NCI-H146 (cell line): ENCODE measurements at places on chromosomes 7 and 10.

DNA sequence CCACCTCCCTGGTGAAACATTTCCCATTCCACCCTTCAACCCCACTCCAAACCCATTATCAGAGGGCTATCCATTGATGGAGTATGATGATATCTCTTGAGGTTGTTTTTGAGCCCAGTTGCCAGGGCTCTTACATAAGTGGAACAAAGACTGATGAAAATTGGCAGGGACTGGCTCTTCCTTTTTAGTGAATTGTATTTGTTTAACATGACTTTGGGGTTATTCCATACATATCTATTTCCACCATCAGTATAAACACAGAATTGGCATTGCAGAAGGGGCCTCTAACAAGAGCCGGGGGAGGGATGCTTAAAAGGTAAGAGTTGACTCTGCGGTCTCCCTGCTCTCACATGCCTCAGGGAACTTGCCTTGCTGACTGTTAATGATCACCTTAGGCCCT is 28.9 kb downstream of the FZD1 start:
- DNase-seq: no peak

DNA sequence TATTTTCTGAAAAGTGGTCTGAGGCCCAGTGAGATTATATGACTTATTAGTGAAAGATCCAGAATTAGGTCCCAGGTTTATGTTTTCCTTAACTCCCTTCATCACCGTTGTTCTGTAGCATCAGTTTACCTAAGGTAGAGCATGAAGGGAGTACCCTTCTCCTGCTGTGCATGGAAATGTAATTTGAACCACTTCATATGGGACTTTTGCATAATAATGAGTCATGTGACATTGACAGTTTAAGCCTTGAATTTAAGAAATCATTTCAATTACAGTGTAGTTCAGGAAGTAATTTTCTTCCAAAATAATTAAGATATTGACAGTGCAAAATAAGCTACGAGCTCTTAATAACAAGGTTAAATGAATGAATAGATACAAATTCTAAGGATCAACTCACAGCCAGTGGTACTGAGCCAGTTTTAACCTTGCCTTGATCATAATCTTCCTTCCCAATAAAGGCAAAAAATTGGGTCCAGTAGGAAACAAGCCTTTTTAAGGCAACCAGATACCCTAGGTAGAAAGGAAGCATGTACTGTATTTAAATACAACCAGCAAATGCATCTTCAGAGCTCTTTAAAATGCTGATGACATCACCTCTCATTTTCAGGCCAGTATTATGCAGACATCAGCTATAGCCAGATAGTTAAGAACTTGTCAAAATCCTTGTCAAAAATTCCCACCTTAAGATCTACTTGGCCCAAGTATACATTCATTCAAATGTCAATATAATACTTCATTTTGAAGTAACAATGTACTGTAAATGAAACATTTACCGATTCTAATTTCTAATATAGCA is 48.8 kb upstream of the DKK1 start:
- no peak for DNase-seq

DNA sequence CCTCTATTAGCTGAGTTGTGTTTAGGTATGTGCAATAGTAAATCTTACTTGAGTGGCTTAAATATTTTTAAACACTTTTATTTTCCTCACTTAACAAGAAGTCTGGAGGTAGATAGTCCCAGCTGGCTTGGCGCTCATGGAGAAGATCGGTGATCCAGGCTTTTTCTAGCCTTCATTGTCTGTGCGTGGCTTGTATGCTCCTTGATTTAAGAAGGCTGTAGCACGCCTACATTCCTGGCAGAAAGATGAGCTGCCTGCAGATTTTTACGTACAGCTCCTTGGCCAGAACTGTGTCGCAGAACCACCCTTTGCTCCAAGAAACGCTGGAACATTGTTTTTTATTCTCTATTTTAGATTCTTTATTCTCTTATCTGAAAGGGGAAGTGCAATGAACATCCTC is 284.1 kb downstream of the KIF20B start:
- no peak for DNase-seq

DNA sequence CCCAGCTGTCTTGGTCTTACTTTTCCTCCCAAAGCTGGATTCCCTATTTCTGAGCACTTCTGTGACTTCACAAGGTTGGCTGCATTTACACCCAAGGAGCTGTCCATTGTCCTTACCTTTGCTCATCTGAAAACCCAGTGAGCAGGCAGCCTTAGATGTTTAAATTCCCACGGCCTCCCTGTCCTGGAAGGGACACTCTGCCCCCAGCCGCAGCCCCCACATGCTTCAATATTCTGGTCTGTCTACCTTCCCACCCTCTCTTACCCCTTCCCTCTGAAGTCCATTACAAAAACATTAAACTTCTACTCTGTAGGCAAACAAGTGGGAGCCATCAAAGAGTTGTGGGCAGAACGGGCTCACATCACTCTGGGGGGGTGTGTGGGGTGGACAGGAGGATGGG is 73.8 kb upstream of the EFCAB10 start:
- DNase-seq: no peak

- no peak for DNase-seq
Measured at GRCh38 chr7:5418285-5418582, 5.4 kb downstream of the TNRC18 start.

- DNase-seq: no peak
Measured at GRCh38 chr7:107721286-107721685, 22.7 kb upstream of the CBLL1 start.

DNA sequence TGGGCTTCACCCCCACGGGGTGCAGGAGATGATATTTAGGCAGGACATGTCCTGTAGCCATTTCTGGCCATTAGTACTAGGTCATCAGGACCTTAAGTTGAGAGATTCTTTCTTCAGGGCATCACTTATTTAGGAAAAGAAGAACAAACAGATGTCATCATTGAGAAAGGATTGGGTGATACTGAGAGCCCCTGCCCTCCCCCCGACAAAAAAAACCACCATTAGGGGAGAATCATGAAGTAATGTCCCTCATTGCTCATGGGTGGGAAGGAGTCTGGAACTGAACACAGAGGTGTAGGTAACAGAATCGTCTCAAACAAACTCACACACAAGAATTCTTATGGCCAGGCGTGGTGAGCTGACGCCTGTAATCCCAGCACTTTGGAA is 6.4 kb upstream of the ORAI2 start:
- no peak for DNase-seq

DNA sequence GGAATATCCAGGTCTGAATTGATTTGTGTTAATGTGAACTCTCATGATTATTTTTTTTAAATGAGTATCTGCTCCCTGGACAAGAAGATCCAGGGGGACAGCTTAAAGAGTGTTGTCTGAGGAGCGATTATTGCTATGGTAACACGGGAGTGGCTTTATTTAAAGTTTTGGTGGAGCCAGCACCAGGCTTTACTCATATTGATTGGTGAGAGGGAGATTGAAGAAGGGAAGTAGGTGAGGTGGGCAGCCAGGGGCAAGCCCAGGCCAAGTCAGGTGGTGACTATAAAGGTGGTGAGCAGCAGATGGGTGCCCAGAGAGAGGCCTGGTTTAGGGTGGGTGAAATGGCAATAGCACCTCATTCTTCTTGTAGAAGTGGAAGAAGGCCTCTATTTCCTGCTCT is 10.2 kb upstream of the AGR2 start:
- DNase-seq: no peak

DNA sequence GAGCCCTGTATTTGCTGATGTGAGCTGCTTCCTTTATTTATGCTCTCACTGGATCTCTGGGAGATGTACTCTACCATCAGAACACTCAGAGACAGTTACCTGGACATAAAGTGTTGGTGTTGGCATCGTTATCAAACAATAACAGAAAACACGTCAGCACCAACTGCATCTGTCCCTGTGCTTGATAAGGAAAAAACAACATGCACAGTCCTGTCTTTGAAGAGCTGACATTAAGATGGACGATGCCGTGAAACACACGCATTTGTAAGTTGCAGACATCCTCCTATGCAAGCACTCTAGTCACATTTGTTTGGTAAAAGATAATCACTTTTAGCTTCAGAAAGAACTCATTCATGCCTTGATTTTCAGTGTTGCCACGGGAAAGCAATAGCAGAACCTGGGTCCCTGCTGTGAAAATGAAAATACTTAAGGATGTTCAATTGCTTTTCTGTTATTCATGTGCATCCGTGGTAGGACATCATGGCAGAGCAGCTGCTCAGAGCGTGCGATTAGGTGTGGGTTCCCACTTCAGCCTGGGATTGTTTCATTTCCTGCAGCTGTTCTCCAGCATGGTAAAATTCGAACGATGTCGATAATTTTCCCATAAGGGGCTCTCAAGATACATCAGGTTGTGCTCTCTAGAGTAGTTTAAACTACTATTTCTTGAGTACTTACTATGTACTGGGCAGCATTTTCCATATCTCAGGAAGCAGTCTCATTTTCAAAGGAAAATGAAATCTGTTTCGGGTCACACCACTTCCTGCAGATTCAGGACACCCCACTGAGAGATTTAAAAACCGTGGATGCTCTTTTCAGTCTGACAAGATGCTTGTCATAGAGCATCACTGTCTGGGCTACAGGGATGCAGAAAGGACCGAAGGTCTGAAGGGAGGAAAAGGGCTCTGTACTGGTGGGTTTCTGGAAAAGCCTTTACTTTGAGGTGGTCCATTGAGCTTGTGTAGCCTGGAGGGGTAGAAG is 248.7 kb downstream of the CAMK1D start:
- peak; percentile 90 for DNase-seq

DNA sequence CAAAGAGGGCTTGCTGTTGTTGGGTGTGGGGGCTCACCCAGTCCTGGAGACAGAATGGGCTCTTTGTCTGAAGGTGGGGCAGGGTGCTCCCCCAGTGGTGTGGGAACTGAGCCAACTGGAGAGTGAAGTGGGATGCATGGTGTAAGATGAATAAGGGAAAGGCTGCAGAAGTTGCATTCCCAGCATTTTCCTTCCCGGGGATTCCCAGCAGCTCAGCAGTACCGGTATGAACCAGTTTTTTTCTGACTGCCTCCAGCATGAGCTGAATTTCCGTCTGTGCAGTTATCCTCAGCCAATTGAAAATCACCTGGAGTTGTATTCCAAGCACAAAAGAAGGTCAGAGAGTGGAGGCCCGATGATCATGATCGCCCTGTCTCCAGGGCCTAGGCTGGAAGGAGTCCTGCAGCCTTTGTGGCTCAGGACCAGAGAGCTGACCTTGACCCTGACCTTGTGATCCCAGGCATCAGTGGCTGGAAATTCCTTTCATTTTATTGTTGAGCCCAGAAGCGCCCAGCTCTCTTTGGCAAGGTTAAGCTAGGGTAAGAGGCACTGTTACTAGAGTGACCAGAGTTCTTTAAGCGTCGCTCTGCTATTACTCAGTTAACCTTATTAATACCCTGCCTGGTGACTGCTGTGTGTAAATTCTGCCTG is 33.4 kb downstream of the OGDH start:
- no peak for DNase-seq

DNA sequence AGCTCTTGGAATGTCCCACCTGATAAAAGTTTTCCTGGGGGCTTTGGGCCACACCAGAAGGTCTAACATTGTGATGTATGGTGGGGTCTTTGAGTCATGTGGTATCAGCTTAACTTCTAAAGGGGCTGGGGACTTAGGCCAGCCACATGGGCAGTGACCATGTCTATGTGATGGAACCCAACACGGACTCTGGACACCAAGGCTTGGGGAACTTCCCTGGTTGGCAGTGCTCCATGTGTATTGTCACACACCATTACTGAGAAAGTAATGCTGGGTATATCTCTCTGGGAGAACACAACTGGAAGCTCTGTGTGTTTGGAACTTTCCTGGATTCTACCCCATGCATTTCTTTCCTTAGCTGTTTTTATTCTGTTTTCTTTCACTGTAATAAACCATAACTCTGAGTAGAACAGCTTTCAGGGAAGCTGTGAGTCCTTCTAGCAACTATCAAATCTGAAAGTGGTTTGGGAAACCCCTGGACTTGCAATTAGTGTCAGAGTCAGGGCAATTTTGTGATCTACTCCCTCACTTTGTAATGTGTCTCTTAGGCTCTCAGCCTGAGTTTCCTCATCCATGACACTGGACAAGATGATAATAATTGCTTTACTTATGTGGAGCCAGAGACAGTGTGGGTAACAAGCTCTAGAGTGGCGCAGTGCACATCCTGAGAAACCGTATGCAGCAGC is 28.4 kb upstream of the AGK start:
- DNase-seq: no peak

GRCh38 chr10:13404305-13404759 is 56.2 kb upstream of the SEPHS1 start:
- no peak for DNase-seq

- no peak for DNase-seq
Measured at GRCh38 chr10:116753759-116754158, 11.4 kb upstream of the HSPA12A start.

GRCh38 chr10:71015674-71016073 is 127.3 kb upstream of the PCBD1 start:
- no peak for DNase-seq

- no peak for DNase-seq
Measured at GRCh38 chr7:156612930-156613329, 27.6 kb upstream of the RNF32 start.

DNA sequence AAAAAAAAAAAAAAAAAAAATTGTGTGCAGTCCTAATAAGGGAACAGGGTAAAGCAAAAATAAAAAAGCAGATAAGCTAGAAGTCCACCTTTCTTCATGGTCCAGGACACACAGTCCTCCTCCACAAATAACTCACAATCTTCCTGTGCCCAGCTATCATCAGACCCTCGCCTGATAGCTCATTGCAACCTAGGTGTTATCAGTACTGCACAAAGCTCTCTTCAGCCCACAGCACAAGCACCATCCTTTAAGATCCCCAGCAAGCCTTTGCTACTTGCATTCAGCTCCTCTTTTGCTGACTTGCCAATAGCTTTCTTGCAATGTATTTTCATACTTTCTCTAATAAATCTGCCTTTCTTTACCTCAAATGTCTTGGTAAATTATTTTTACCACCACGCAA is 5.0 kb downstream of the NDUFA5 start:
- no peak for DNase-seq

- no peak for DNase-seq
Measured at GRCh38 chr10:80938903-80939302, 401.2 kb downstream of the SH2D4B start.

DNA sequence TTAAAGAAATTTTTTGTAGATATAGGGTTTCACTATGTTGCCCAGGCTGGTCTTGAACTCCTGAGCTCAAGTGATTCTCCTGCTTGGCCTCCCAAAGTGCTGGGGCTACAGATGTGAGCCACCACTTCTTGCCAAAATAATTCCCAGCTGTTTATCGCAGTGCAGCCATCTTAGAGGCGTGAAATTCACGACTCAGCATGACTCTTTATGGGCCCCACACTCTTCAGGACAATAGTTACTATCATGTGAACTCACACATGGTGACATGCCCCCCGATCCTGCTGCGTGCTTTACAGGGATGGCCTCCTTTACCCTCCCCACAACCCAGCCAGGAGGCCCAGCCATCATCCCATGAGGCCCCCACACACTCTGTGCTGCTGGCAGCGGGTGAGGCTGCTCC is 4.6 kb downstream of the COX19 start:
- DNase-seq: no peak
